ENCODE measurements at places on chromosomes 2 and 18.
A peak's percentile ranks its signal among the peaks of the same experiment; 100 is the strongest.

GRCh38 chr2:8754106-8754776 is 72.4 kb downstream of the ID2 start:
- no peak for DNase-seq

- DNase-seq: peak; percentile 19
Observed at GRCh38 chr2:20241973-20242726, 17.2 kb upstream of the SDC1 start.

GRCh38 chr18:79718126-79718525 is 38.5 kb downstream of the CTDP1 start:
- DNase-seq: no peak

- DNase-seq: no peak
Observed at GRCh38 chr2:177501186-177501585, 108.6 kb downstream of the AGPS start.

GRCh38 chr2:95539290-95539689 is 52.5 kb upstream of the TRIM43 start:
- DNase-seq: no peak

GRCh38 chr18:79975985-79976680 is 11.7 kb downstream of the HSBP1L1 start:
- DNase-seq: no peak

GRCh38 chr2:178526256-178526655 is 46.0 kb downstream of the PLEKHA3 start:
- no peak for DNase-seq

DNA sequence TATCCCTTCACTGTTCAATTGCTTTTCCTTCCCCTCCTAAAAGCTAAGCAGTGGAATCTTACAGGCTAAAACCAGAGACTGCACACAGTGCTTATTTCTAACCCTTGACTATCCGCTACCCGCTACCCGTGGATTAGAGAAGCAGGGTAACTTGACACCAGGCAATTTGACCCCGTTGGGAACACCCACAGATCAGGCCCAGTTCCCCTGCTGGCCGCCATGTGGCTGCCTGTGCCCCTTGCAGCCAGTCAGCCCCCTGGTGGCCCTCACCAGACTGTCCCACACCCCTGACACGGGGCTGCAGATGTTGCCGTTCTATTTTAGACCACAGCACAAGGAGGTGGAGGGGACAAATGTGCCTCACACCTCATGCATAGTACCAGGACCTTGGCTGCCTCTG is 74.8 kb downstream of the TXNL1 start:
- no peak for DNase-seq

- no peak for DNase-seq
Observed at GRCh38 chr2:235373171-235373570, 120.7 kb upstream of the AGAP1 start.

DNA sequence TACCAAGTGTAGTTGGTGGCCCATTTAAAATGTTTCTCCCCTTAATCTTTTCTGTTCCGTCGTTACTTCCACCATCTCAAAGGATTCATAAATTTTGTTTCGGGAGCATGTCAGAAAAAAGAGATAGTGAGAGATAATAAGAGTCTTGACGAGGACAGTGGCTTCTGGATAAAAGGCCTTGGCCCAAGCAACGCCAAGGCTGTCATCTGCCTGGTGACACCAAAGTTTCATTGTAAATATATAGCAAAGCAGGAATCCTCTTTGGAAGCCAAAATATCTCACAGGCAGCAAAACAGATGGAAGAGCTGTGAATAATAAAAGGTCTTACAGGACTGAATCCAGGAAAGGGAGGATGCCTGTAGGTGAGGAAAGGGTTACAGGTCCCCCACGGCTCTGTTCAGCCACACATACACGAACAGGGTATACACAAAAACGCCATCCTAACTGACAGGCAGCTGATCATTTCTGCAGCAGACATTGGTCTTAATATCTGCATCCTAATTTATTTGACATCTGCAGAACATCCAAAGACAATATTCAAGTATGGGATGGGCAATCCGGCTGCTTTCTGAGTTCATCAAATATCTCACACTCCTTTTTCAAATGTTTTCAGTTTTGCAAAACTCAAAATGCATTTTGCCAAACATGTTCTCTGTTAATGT is 382.8 kb downstream of the OSR1 start:
- DNase-seq: no peak

DNA sequence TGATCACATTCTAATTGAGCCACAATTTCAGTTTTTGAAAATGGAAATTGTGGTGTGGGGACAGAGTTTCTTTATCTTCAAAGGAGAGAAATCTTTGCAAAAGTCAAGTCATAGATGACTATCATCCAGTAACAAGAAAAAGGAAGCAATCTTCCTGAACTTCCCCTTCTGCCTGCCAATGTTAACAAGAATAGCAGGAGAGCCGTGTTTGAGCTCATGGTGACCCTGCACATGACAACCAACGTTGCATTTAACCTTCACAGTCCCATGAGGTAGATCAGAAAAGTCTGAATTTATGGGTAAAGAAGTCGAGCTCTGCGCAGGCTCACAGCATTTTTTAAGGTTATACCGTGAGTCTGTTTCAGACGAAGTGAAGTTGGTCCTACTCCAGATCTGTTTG is 454.9 kb downstream of the LPIN1 start:
- no peak for DNase-seq

- DNase-seq: no peak
Observed at GRCh38 chr18:24695168-24695567, 234.7 kb downstream of the HRH4 start.

DNA sequence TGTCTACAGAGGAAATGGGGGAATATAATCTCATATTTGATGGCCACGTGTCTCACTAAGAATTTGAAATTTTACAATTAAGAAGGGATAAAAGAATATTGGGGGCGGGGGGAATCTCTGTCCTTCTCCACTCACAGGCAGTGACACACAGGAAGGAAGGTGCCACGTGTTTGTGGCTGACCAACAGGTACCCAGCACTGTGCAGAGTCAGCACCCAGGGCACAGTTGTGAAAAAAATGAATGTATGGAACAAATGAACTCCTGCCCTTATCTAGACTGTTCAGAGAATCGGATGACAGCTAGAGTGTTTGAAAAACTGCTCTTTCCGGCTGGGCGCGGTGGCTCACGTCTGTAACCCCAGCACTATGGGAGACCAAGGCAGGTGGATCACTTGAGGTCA is 317.0 kb upstream of the MYT1L start:
- DNase-seq: no peak

GRCh38 chr2:58651930-58652329 is 410.8 kb upstream of the FANCL start:
- DNase-seq: no peak

DNA sequence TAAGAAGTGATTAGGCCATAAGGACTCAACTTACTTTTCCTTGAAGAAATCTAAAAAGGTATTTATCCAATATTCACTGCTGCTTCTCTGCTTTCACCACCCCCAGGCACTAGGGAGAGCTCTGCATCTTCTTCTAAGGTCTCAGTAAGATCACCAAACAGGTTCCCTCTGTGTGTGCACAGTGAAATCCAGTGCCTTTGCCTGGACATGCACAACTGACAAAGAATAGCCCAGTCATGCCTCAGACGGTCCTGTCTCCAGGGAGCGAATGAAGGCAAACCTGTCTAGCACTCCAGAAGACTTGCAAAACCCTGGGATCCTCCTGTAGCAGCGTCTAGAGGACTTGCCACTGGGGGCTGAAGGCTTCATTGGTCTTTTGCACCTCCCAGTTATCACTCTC is 344.5 kb upstream of the LRATD1 start:
- no peak for DNase-seq

DNA sequence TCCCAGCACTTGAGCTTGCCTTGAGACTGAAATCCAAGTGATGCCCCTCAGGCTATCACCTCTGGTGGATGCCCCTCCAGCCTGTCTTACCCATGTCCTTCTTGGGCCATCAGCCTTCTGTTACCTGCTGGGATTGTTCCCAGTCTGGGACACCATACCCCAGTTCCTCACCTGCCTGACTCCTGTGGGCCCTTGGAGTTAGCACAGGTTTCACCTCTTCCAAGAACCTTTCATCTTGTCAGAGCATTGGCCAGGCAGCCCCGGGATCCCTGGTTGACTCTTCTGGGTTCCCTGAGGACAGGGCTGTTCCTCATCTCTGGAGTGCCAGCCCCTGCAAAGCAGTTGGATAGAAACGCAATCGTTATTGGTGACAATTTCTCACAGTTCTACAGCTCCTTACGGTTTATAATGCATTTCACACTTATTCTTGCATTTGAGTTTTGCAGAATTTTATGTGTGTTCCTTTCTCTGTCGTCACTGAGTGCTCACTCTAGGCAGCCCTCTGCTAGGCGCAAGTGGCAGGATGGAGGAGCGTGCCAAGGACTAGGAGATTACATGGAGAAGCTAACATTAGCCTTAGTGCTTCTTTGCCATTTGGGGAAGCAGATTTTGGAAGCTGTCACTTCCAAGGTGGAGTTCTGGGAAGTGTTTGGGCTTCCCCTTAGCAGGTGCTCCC is 139.7 kb downstream of the DDX1 start:
- no peak for DNase-seq

DNA sequence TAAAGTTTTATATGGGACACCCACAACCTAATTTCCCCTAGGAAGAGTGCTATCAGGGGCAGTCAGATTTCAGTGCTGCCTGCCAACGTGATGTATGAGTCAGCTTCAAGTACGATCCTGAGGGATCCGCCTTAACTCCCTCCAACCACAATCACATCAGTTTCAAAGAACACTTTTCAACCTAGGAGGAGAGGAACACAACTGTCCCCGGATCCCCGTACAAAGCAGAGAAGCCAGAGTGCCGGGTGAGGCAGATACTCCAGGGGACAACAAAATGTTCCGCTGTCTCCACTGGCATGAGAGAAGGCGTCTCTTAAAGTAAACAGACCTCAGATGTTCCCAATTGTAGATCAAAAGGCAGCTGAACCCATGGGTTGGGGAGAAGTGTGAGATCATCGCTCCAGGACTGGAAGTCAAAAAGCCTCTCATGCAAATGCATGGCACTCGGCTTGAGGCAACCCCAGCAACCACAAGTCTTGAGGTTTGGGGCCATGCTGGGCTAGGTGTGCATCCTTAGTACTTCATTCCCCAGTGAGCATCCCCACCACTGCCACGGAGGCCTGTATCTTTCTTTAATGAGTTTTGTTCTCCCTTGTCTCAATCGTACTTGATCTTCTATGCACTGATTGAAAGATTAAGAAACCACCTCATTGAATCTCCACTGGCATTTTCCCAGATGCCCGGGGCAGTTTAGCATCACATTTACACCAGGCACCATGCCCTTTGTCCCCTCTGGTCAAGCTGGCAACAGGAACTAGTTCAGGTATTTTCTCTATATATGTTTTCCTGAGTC is 91.0 kb upstream of the CCBE1 start:
- no peak for DNase-seq

- DNase-seq: no peak
Observed at GRCh38 chr2:28325173-28325566, 67.5 kb upstream of the FOSL2 start.

DNA sequence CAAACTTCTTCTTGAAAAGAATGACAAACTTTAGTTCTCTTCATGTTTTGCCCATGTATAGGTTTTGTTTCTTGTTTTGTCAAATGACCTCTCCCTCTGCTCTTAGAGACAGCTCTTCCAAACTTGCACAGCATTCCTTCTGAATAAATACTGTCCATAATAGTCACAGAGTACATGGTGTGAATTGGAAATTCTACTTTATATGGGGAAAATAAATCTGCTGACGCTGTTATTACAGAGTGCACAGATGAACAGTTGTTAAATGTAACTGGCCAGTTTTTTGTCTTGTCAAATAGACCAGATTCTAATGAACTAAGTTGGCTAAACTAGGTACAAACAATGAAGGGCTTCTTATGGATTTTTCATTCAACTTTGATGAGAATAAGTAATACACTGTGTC is 115.8 kb upstream of the DTNA start:
- DNase-seq: no peak

DNA sequence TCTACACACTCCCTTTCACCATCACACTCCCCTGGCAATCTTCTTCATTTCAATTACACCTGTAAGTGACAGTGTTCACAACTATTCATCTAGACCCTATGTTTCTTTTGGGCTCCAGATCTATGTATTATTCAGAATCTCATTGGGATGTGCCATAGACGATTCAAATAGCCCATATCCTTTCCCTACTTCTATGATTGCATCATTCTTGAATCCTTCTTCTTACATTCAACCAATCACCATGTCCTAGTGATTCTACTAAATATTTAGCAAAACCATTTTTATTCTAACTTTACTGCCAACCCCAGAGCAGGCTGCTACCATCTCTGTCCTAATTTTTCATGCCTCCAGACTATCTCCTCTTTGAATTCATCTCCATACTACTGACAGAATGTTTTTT is 106.4 kb downstream of the TDRD15 start:
- DNase-seq: no peak

DNA sequence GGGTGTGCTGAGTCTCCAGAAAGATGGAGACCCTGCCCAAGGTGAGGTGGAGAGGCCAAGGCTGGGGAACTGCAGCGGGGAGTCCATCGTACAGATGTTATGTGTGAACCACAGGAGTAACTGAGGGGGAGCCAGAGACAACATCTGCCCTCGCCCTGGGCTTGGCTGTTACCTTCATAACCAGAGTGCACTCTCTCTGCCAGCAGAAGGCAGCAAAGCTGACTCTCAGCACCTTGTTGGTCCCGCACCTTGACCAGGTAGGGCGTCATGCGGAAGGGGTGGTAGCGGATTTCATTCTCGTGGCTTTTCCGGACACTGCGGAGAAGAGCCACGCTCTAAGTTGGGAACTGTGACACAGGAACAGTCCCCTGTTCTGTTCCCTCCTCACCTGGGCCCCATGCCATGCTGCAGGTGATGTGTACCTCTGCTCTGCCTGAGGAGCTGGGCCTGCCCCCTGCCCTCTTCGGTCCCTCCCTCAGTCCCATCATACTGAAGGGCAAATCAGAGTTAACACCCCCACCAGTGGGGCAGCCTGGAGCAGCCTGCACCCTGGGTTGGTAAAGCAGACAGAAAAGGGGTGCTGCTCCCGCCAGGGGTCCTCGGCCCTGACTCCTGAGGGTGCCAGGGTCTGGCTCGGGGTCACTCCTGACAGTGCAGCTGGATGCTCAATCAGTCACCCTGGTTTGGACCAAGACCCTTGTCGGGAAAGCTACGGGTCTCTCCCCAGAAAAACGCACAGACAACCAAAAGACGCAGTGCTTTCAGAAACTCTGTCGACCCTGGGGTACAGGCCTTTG is 20.3 kb downstream of the PER2 start:
- DNase-seq: no peak
